Activated CD8-positive, alpha-beta memory T cell treated with anti-CD3 and anti-CD28 coated beads for 1 hour (primary cell): ENCODE measurements at places on chromosomes 13 and 19.

GRCh38 chr13:112803422-112803821 lies 113.6 kb downstream of the ATP11A start:
- no peak for DNase-seq

GRCh38 chr13:49645451-49645850 lies 17.1 kb downstream of the ARL11 start:
- no peak for DNase-seq

DNA sequence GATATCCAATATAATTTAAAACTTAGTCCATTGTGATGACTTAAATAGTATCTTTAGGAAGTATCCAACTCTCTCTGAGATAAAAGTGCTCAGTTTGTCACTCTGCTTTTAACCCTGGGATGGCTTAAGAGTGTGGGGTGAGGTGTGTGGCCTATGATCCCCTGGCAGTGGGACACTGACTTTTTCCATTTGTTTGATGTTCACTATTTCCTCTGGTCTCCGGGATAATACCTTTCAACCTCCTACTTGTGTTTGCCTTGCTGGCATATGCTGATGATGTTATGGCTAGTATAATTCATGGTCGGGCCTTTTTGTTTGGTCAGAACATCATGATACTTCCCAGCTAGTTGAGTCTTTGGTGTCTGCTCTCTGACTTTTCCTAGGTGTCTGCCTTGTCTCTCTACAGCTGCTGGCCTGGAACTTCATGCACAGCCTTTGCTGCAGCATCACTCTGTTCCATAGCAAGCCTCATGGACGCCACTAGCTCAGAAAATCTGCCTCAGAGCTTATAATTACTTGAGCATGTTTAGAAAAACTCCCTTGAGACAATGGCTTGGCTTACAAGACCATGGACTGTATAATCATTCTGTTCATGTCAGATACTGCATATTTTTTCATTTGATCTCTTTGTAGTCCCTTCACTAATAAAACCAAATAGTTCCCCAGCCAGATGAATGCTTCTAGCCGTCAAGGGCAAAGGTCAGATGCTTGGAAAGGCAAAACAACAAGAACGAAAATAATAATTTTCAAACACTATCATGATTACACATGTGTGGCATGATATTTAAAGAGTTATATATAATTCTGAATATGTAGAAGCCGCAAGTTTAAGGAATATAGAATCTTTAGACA lies 75.2 kb downstream of the WDFY2 start:
- no peak for DNase-seq

- no peak for DNase-seq
These were observed 96.2 kb downstream of the COL4A2 start for GRCh38 chr13:110403315-110403714.

DNA sequence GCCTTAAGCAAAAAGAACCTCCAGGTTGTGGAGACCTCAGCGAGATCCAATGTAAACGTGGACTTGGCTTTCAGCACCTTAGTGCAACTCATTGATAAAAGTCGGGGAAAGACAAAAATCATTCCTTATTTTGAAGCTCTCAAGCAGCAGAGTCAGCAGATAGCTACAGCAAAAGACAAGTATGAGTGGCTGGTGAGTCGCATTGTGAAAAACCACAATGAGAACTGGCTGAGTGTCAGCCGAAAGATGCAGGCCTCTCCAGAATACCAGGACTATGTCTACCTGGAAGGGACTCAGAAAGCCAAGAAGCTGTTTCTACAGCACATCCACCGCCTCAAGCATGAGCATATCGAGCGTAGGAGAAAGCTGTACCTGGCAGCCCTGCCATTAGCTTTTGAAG lies 58.5 kb downstream of the ARHGAP35 start:
- DNase-seq, result no peak

DNA sequence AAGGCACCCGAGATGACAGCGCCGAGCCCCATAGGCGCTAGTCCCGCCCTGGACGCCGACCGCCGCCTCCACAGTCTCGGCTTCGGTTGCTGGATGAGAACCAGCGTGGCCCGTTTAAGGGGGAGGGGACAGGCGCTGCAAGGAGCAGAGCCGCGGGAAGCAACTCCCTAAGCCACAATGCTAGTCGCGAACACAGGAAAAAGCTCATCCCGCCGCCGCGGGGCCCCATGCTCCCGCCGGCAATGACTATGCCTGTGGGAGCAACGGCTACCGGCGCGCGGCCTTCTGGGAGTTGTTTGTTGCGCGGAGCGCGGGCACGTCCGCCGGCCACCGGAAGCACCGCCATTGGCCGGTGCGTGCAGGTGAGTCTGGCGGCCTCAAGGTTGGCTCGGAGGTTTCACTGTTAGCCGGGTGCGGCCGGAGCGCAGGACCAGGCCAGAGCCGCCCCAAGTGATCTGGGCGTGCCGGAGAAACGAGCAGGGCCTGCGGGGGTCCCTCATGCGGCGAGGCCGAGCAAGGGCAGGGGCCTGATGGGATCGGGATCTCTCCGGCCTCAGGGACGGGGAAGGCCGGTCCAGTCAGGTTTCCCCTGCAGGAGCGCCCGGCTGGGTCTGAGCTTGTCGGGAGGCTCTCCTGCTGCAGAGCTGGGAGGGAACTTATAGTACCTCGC lies at the start of gene ZNF544:
Gene ZNF544, plus strand, starts transcription at position 330 of the 670 bp plus-strand sequence. CDS start 15,110 bp downstream, outside the sequence.
- DNase-seq, result no peak

GRCh38 chr13:112616586-112617362 lies 28.8 kb upstream of the TUBGCP3 start:
- DNase-seq, result no peak

- DNase-seq, result no peak
These were observed 56.3 kb upstream of the DIAPH3 start for GRCh38 chr13:60220072-60220471.

DNA sequence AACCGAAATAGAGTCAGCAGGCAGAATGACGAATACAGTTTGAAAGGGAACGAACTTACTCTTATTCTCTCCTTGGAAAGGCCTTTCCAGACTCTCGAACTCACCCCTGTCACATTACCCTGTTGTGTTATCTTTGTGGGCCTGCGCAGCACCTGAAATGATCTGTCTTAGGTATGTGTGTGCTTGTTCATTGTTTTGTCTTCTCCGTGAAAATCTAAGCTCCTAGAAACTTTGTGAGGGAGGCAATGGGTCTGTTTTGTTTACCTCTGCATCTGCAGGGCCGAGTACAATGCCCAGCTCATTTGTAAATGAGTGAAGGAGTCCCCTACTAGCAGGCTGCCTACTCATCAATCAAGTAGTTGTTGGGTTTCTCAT lies 19.6 kb downstream of the HMGB1 start:
- no peak for DNase-seq

DNA sequence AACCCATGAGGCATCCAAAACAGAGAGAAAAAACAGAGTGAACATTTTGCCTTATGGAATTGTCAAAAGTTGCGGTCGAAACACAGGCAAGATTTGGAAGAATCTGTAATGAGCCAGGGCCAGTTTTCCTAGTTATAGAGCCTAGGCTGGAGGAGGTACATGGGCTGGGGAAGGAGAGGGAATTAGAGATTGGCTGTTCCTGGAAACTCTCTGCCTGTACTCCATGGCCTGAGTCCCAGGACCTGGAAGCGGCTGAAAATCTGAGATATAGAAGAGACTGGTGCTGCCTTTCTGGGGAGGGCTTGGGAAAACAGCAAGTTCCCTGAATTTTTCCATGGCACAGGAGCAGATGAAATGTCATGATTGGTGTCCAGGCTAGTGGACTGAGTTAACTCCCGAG lies 122.8 kb upstream of the KLF12 start:
- no peak for DNase-seq

DNA sequence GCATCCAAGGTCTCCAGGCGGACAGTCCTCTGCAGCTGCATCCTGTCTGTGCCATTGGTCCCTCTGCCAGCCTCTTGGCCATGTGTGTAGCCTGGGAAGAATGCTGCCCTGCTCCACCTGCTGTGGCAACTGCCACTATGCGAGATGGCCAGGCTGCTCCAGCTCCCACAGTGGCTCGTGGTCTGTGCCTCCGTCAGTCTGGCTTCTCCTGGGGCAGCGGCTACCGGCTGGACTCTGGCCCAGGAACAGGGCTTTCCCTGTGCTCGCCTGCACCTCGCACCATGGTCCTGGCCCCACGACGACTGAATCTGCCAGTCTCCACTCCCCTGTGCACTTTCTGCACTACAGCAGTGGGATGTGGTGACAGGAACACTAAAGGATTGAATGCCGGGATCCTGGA lies 26.7 kb upstream of the FFAR2 start:
- no peak for DNase-seq

- no peak for DNase-seq
These were observed 15.7 kb downstream of the ACTL9 start for GRCh38 chr19:8682931-8683330.

DNA sequence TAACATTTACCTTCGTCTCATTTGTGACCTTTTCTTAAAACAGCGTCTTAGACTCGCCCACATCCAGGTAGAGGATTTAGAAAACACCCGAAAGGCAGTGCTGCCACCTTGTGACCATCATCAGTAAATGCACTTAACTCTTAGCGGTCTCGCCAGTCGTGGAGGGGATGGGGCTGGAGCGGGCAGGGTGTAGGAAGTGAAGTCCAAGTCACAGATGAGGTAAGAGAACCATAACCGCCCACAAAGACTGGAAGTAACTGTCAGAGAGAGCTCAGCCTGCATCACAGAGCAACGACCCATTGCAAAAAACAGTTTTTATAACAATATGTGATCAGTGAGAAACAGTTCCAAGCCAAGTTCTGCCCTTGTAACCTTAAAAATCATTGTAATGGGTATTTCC lies 10.7 kb upstream of the CEACAM3 start:
- peak; percentile 37 for DNase-seq

GRCh38 chr19:47445937-47446402 lies 25.7 kb downstream of the SLC8A2 start:
- peak; percentile 70 for DNase-seq

DNA sequence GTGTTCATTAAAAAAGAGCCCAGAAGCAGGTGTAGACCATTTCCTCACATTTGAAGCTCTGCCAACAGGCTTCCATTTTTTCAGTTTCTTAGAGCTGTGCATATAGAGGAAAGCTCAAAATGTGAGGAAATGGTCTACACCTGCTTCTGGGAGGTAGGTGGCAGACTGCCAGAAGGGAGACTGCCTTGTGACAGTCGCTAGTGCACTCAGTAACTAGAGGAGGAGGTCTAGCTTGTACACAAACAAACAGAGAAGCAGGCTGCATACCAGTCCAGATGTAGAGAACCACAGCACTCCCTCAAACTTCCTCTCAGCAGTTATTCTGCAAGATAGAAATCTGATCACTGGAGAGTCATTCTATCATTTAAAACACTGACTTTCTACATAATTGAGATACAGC lies 800.2 kb downstream of the EFNB2 start:
- DNase-seq, result no peak

DNA sequence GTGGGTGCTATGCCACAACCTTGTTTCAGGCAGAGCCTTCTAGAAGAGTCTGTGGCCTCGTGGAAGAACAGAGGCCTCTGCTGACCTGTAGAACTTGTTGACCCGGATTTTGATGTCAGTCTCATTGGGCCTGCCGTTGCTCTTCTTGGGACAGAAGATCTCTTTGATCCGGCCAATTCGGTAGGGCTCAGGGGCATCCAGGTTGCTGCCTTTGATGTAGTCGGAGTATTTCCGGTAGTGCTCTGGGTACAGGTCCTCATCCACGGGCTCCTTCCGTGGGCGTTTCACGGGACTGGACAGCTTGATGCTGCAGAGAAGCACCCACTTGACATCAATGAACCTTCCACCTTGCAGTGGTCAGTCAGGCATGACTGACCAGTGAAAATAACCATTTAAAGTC lies 24.0 kb upstream of the EIF3G start:
- DNase-seq, result no peak

- DNase-seq, result no peak
These were observed 2.8 kb upstream of the CERS4 start for GRCh38 chr19:8206147-8207087.

- no peak for DNase-seq
These were observed 10.1 kb downstream of the FOXO1 start for GRCh38 chr13:40656358-40656757.

GRCh38 chr13:59424661-59425060 lies 739.1 kb downstream of the DIAPH3 start:
- DNase-seq, result no peak

DNA sequence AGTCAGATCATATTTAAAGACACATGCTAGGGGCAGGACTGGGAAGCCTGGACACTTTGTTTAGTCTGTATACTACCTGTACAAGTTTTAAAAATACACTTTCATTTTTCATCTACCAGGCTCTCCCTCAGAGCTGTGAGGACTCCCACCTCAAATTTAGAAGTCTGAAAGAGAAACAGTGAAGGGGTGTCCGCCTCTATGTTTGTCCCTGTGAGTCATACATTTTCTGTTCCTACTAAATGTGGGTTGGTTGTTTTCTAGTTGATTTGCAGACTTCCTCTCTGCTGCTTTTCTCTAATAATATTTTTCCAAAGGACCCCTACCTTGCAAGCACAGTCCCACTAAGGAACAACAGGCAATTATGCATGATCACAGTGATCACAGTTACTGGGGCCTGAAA lies 110.5 kb downstream of the ENOX1 start:
- DNase-seq, result no peak

- DNase-seq, result no peak
These were observed 56.4 kb downstream of the ZDHHC20 start for GRCh38 chr13:21402586-21403307.

GRCh38 chr19:29795461-29796172 lies 16.2 kb upstream of the CCNE1 start:
- DNase-seq, result no peak

DNA sequence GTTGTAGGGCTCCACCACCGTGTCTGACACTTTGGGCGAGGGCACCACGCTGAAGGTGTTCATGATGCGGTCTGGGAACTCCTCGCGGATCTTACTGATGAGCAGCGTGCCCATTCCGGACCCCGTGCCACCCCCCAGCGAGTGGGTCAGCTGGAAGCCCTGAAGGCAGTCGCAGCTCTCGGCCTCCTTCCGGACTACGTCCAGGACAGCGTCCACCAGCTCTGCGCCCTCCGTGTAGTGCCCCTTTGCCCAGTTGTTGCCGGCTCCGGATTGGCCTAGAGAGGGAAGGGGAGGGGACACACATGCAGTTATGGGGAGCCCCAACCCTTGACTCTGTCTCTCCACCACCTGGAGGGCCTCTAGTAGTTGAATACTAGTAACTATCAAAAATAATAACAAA lies 6.2 kb downstream of the TUBB4A start:
- no peak for DNase-seq

- DNase-seq, result no peak
These were observed 257.7 kb downstream of the SPRY2 start for GRCh38 chr13:80083081-80083852.

- DNase-seq, result no peak
These were observed 27.5 kb downstream of the GGACT start for GRCh38 chr13:100561158-100561499.

- DNase-seq, result no peak
These were observed 15.7 kb upstream of the B3GNT3 start for GRCh38 chr19:17778968-17779929.

- DNase-seq, result no peak
These were observed 47.6 kb upstream of the MAP3K10 start for GRCh38 chr19:40143612-40144011.

DNA sequence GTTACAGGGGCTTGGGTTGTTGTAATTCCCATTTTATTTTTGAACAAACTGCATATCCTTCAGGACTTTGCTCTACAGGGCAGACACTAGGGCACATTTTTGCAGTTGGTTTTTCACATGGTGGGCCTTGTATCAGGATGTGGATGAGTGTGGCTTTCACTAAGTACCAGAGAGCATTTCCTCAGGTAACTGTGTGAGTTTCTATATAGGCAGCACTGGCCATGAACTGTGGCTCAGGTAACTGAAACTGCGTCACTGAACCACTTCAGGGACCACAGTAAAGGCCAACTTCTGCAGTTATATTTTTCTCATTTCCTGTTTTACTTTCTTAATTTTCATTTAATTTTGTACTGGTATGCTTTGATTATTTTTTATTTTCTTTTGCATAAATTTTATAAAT lies 166.5 kb downstream of the ZNF486 start:
- no peak for DNase-seq
